CD4-positive, alpha-beta memory T cell (primary cell): ENCODE measurements at places on chromosomes 12 and 14.

GRCh38 chr14:44370727-44371126, 136.4 kb downstream of the FSCB start:
- DNase-seq, result no peak

DNA sequence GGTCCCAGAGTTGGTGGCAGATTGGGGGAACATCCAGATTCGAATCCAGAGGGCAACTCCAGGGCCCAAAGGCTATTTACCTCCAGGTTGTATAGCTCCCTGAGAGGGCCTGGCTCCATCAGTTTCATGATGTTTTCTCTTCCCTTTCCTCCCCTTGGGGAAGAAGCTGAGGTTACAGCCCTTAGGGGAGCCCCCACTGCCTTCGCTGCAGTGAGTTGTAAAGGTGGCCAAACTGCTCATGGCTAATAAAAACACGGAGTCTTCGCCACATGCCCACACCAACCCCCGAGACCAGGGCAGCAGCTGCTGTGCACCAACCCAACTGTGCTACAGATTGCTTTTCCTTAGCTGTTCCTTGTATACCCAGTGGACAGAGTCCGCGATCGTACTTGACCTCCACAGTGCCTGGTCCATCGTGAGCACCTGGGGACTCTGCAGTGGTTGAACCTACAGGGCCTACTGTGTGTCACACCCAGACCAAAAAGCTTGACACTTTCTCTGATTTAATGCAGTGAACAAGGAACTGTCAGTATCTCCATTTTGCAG, 20.9 kb downstream of the GALNT16 start:
- no peak for DNase-seq

GRCh38 chr14:53462931-53463778, 310.0 kb upstream of the DDHD1 start:
- no peak for DNase-seq

DNA sequence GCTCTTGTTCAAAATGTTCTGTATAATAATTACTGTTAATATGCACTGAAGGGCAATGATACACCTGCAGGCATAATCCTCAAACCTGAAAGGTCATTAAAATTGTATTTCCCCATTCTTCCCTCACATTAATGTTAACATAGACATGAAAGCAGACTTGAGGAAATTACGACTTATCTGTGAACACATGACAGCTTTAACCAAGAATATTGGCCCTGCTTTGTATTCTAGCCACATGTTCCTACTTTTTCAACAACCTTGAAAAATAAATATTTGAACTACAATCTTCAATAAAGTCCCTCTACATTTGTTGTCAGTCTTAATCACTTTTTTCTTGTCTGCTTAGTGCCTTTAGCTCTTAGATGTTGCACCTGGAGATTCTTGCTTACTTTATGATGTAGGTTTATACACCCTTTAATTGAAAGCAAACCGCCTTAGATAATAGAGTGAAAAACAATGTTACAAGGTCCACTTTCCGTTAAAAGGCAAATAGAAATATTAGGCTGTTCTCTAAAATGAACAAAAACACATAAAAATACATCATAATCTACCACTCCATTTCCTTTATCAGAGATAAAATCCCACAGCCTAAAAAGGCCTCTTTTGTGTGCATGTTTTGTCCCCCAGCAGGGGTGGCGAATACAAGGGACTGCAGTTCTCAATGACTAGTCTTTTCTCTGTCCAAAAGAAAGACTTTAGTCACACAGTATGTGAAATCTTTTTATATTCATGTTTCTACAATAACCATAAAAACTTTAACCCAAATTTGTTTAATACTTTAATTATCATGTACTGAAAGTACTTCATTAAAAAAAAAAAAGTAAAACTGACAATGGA, 55.9 kb downstream of the ZFC3H1 start:
- no peak for DNase-seq

GRCh38 chr14:32256576-32256975, 53.5 kb upstream of the RNU6-8 start:
- DNase-seq, result no peak

- DNase-seq, result no peak
Observed at GRCh38 chr12:59650588-59651228, 54.9 kb downstream of the SLC16A7 start.

GRCh38 chr14:36974985-36975384, 197.4 kb downstream of the SLC25A21 start:
- no peak for DNase-seq

DNA sequence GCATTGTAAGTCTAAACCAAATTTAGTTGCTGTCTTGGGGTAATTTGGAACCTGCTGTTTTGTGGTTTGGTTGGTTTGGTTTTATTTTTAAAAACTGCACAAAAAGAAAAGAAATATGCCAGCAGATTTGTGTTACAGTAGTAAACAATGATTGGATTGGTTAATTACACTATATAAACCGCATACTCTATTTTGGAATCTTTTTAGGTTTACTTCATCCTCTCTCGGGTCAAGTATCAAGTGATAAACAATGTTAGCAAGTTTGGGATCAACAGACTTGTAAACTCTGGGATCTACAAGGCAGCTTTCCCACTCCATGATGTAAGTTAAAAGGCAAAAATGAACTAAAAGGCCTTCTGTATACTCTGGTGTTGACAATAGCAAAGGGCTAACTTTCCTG, 132.4 kb downstream of the ANO6 start:
- DNase-seq, result no peak

- no peak for DNase-seq
Observed at GRCh38 chr12:108914121-108914531, 34.2 kb downstream of the DAO start.

GRCh38 chr14:68306934-68307789, 485.7 kb downstream of the ZFP36L1 start:
- no peak for DNase-seq

DNA sequence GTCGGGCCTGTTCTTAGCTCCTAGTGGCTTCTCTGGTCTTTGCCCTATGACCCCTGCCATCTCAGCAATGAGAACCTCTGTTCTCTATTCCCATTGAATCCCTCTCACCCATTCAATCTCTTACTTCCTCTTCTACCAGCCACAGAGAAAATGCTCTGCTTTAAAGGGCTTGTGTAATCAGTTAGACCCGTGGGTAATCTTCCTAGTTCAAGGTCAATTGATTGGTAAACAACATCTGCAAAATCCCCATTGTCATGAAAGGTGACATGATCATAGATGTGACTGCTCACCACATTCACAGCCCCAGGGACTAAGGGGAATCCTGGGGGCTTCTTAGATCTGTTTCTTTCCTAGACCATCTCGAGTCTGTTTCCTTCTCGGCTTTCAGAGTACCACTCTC, 7.2 kb upstream of the CCDC197 start:
- DNase-seq, result no peak

DNA sequence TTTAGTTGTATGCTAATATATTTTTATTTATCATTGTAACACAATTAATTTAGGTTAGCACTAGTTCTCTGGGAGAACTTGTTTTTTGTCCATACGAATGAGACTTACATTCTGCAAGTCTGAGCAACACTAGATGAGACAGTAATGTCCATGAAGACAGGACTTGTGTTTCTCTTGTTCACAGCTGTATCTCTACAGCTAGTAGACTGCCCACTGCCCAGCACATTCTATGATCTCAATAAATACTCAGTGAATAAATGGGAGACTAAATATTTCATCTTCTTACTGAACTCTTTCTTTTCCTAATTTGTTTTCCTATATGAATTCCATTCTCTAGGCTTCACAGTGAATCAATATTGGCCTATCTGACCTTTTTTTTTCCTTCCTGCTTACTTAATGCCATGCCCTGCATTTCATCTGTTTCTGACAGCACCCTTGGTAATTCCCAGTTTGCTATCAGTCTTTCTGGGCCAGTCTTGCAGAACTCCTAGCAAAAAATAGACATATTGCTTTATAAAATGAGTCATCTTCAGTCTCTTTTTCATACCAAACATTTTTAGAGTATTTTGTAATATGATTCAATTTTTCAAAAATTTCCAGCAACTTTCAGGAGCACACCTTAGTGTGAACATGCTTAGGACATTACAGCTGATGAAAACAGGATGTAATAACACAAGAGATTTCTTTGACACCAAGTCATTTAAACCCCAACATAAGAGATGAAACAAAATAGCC, 185.5 kb upstream of the ATP2B1 start:
- no peak for DNase-seq

DNA sequence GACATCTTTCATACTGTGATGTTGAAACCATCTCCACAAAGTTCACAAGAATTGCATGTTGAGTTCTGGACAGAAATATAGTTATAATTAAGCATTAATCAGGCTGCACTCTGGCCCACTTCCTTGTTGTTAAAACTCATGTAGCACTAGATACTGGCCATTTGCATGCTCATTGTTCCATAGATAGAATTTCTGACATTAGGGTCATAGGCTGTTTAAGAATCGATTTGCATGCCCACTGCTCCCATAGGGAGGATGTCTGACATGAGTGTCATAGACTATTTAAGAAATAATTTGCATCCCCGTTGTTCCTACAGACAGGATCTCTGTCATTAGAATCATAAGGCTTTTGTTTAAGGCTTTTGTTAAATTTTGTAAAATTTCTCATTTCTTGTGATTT, 50.2 kb downstream of the MYF5 start:
- no peak for DNase-seq

GRCh38 chr14:97104029-97104428, 306.8 kb downstream of the VRK1 start:
- DNase-seq, result no peak

DNA sequence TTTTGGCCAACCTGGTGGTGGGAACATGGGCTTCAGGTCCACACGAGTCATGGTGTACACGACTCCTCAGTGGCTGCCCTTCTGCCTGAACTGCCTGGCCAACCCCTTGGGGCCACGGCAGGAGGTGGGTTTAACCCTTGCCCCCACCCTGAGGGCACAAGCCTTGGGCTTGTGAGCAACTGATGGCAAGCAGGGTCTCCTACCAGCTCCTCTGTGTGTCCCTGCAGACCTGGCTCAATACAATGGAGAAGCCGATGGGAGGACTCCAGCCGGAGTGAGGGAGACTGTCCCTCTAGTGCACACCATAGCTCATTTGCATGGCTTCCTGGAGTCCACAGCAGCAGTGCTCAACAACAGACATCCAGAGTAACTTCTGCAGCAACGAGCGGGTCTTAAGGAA, 28.0 kb downstream of the JAG2 start:
- DNase-seq, result no peak

- peak; percentile 48 for DNase-seq
Observed at GRCh38 chr14:77375973-77376770, 722 bp downstream of the TMED8 start.

DNA sequence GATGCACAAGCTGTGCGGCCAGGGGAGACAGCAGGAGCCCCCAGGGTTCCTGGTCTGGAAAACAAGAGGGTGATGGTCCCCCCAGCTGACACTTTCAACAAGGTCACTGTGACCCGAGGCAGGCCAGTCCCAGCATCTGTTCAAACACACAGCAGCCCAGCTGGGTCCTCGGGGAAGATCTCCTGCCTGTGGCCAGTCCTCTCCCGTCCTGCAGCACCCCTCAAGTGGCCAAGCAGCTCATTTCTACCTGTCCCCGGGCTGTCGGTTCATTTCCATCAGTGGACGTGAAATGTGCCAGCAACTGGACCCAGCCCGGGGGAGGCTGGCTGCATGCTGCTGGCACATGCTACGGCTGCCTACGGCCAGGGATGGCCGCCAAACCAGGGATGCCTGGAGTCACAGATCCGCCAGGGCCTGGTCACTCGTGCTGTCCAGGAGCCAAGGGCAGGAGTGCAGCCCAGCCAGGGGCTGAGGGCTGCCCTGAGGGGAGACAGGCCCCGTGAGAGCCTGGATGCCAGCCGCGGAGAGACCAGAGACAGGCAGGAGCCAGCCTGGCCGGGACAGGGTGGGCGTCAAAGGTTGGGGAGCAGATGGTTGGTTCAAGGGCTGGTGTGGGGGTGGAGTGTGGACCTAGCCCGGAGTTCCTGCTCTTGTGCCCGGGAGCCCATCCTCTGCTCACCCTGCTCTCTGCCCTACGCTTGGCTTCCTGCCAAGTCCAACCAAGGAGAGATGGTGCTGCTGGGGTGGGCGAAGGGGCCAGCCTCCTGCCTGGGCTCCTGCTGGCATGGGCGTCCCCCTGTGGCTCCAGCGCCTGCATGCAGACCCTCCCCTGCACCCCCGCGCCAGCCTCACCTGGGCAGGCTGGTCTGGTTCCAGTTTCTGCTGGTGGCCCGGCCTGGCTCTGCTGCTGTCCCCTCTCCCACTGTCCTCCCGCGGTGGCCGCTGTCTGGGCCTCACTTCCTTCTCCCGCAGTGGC, 143.8 kb downstream of the ADGRD1 start:
- no peak for DNase-seq

DNA sequence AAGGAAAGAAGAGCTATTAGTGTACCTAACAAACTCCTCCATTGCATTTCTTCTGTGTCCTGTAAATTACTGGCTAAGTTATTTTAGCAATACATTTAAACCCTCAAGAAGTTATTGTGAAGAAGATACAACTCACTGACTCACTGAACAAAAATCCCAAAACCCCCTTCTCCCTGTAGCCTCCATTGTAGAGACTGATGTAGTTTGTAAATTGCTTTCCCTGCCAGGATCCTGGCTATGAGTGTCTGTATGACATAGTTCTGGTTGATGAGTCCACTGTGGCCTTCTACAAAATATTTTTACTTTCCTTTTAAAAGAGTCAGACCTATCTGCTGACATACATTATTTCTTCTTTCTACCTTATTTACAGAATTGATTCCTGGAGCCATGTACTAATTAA, 155.6 kb downstream of the SLC6A15 start:
- no peak for DNase-seq

- DNase-seq, result no peak
Observed at GRCh38 chr12:9449181-9449580, 158.5 kb downstream of the KLRB1 start.

DNA sequence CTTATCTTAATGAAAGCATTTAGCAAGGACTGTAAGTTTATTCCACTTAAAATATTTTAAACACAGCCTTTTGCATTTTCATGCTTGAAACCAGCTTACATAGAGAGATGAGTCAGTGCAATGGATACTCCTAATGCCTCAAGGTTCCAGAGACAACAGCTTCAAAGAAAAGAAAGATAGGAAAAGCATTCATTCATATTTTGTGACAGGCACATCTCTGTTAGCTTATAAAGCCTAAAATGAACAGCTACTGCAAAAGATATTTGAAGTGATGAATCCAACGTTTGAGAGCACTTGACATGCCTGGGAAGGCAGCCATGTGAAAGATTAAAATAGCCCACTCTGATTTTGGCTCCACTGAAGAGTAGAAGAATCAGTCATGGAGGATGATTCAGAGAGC, 814.5 kb downstream of the RPS29 start:
- no peak for DNase-seq

DNA sequence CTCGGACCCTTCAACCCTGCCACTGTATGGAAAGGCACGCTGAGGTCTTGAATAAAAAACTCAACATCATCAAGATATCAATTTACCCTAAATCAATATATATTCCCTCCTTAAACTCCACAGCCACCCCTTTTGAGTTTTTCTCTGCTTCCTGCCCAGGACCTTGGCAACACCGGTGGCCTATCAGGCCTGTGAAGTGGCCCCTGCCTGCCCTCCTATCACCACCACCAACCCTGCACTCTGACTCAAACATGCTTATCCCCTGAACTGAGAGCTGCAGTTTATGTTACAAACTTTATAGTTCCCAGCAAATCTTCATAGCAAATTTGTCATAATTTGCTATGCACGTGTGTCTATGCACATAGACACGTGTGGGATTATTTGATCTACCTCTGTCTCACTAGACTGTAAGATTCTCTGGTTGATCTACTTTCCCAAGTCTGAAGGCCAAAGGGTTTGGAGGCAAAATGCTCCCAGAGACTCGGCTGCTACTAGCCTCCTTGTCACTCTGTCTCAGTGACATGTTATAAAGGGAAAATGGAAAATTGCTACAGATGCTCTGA, 63.4 kb downstream of the SPTB start:
- DNase-seq, result no peak
